LoVo (cell line): ENCODE measurements at places on chromosomes 5 and 9.

DNA sequence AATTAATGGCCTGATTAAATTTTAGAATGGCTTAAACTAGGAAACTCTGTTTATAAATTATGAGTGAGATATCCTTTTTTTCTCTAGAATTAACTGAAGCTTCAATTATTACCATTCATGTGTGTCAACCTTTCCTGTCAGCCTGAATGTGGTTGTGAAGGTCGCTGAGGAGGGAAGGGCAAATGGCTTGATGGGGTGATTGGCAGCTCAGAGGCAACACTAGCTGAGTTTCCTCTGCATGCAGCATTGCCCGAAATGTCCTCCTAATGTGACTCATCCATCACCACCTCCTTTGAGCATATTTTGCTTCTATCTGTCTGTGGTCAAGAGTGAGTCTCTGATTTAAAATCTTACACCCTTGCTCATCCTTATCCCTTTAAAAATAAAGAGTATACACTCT lies 281.9 kb downstream of the TENT4A start:
- no peak for DNase-seq

GRCh38 chr9:77632652-77633051 lies 15.5 kb downstream of the GNA14 start:
- no peak for DNase-seq

DNA sequence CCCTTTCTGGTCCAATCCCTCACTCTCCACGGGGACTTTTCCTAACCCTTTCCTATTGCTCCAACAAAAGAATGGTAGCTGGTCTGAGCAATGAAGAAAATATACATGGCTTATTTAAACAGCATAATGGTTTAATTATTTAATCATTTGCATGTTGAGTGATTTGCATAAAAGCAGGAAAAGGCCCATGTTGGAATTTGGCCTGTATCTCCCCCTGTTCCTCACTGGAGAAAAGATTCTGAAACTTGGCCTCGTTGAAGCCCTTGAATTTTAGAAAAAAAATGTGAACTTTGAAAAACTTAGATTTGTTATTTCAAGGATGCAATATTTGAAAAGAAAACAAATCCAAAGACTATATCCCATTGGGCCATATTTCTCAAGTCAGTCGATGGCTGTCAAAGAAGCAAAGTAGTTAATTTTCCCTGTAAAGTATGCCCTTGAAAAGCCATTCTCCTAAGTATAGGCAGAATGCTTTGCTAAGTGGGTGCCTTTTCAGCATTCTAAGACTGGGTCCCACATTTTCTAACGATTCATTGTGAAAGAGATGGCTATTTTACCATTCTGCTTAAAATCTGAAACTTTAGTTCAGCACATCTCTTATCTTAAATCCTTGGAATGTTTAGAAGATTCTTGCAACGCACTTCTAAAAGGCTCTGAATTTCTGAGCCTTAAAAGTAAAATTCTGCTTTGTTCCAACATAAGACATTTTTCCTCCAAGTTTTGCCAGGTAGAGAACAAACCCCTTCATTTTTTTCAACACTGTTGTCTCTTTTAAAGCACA lies 428.8 kb downstream of the ARHGEF28 start:
- DNase-seq: no peak

GRCh38 chr5:36079200-36079781 lies 12.6 kb upstream of the UGT3A2 start:
- peak; percentile 68 for DNase-seq

GRCh38 chr5:54991416-54991815 lies 6.0 kb upstream of the ESM1 start:
- no peak for DNase-seq

DNA sequence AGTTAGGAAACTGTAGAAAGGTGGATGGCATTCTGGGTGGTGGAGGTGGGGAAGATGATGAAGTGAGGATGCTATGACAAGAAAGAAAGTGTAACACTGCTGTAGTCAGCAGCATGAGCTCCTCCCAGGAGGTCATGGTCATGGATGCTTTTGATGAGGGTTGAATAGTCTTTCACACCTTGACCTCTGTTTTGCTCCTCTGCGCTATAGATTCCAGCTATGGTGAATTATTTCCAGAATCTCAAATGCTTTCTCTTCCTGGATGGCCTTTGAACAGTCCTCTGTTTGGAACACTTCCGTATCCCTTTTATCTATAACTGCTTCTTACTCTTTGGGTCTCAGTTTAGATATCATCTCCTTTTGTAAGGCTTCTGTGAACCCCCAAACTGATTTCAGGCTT lies 165.9 kb upstream of the PPP1R2B start:
- no peak for DNase-seq

DNA sequence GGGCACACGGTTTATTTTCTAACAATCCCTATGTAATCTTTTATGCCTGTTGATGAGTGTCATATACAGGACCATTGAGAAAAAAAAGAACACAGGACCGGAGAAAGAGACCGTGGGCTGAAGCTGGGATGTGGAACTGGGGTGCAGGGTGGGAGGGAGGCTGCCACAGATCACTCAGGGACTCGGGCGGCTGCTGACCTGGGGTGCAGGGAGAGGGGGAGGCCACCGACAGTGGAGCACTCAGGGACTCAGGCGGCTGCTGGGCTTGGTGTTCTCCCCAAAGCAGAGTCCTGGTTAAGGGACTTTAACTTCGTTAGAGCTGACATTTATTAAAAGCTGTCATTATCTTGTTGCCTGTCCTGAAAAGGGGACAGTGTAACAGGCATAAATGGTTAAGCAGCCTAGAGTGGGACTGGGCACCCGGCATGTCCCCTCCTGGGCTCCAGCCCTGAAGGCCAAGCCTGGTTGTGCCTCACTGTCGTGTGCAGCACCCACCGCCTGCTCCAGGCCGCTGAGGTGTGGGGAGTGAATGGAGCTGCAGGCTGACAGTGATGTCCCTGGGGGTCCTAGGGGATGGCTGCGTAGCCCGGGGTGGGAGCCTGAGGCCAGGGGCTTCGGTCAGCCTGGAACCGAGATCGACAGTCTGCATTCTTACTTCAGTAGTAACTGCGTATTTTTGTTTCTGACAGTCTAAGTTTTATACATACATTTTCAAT lies 14.0 kb downstream of the NDUFS6 start:
- no peak for DNase-seq

DNA sequence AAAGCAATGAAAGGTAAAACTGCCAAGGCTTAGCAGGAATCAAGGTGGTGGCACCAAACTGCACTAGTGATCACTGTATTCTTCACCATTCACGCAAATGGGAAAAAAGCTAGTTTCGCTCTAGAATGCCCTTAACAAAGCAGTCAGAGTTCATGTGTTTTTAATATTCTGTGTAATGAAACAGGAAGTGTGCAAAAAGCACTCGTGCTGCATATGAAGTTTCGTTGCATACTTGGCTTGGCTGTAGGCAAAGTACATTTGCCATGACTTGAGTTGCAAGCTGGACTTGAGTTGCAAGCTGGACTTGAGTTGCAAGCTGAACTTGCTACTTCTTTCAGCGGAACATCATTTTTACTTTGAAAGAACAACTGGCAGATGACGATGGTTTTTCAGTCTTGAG lies 55.4 kb downstream of the FOXI1 start:
- DNase-seq: no peak

- DNase-seq: no peak
Observed at GRCh38 chr9:83346655-83347420, 191.4 kb downstream of the FRMD3 start.

GRCh38 chr5:143741421-143741820 lies 70.5 kb upstream of the HMHB1 start:
- no peak for DNase-seq

DNA sequence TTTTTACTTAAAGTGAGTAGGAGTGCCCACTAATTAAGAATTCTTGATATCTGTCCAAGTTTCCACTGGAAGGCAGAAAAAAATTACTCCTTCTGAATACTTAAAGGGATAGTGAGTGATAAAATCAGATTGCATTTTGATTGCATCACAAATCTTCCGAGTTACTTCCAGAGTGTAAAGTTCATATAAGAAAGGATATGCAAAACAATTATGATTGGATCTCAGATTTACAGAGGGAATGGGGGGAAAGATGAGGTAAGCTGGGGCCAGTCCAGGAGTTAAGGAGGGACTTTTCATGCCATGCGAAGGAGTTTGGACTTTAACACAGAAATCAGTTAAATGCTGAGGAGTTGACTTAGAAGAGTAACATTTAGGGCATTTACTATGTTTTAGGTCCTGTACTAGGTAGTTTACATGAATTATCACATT lies 9.3 kb upstream of the RNF145 start:
- DNase-seq: peak; percentile 81

DNA sequence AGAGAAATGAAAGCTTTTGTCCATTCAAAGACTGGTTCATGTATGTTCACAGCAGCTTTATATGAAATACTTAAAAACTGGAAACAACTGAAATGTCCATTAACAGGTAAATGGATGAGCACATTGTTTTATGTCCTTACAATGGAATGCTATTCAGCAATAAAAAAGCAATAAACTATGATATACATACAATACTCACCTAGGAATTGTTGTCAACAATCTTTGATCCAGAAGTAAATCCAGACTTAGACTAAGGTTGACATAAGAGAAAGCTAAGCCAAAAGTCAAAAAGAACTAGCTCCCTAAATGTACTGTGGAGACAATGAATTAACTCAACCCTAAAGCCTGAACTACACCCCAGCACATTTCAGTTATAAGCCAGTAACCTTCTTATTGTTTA lies 54.9 kb downstream of the FBXL17 start:
- DNase-seq: no peak

- no peak for DNase-seq
Observed at GRCh38 chr5:92761585-92761984, 819.4 kb downstream of the NR2F1-AS1 start.

- no peak for DNase-seq
Observed at GRCh38 chr5:172805736-172806255, 28.3 kb upstream of the ERGIC1 start.
